Fibroblast of the aortic adventitia (primary cell): ENCODE measurements at places on chromosomes 2 and 18. TPM values are rescaled to one million over a fixed set of nuclear protein-coding genes. Genes with fewer than 3 reads are reported as not detected.

GRCh38 chr2:27280826-27281225 is 1.4 kb upstream of the TRIM54 start:
- no peak for DNase-seq

Gene COL5A2
- total RNA-seq = 133 and 671 TPM in 2 replicates

- no peak for DNase-seq
Measured at GRCh38 chr18:60493066-60493465, 120.5 kb upstream of the MC4R start.

- DNase-seq = no peak
Measured at GRCh38 chr18:50097702-50098101, 97.2 kb downstream of the MYO5B start.

Gene POLR1A
- 29.4 and 43.1 TPM in 2 replicates for total RNA-seq

DNA sequence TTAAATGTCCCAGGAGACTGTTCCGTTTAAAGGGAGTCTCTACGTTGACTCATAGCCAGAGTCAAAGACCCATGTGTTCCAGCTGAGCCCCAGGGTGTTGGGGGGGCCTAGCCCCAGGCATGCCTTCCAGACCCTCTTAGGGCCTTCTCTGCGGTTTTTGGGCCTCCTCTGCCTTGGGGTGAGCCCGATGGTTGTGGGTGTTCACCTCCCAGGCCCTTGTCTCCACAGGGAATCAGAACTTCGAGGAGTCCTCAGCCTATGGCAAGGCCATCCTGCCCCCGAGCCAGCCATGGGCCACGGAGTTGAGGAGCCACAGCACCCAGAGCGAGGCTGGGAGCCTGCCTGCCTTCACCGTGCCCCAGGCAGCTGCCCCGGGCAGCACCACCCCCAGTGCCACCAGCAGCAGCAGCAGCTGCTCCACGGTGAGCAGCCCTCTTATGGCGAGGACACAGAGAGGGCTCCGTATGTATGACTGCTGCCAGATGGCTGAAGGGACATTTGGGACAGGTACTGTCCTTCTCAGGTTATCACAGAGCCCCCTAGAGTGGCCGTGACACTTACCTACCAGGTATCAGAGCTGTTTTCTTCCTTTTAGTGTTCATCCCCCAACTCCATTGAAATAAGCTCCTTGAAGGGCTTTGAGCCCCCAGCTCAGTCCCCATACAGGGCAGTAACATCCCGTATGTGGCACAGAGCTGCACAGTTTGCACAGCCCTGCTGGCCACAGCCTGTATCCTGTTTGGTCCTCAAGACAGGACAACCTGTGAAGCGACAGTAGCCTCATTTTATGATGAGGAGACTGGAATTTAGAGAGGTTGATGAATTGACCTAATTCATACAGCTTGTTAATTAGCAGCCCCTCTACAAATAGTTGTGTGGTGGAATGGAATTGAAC is 80.7 kb downstream of the EPAS1 start:
- DNase-seq = no peak

Gene ALKAL2
- total RNA-seq = 1.3 TPM in 1 of 2 replicates, not detected in the other

DNA sequence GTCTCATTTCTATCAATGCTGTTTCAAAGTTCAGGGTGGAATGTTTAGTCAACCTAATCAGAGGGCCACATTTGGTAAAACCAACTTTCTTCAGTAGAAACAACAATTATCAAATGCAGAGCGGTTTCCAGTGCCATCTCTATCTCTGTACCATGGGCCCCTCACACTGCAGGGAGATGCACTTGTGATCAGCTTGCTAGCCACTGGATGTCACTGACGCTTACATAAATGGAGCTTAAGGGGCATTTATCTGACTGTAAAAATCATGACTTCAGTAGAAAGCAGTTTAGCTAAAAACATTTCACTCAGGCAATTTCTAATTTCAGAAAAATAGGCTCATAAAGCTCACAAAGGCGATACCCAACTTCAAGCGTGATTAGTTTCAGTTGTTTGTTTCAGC is 678.0 kb downstream of the ZEB2 start:
- peak; percentile 43 for DNase-seq

Gene DYSF
- total RNA-seq = 0.18 and 1.2 TPM in 2 replicates

DNA sequence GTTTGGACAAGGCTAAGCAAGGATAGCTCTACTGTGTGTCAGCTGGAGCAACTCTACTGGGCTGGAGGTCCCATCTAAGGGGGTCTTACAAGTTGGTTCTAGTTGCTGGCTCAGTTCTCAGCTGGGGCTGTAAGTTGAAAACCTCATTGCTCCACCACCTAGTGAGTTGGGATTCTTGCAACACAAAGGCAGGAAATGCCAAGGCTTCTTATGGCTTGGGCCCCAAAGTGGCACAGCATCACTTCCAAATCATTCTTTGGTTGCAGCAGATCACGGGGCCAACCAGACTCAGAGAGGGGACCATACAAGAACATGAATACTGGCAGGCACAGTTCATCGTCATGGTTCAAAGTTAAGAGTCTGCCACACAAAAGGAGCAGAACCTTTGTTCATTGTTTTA is 332.7 kb downstream of the LRRTM1 start:
- no peak for DNase-seq

Gene PDCD1
- not detected in 2 replicates for total RNA-seq

DNA sequence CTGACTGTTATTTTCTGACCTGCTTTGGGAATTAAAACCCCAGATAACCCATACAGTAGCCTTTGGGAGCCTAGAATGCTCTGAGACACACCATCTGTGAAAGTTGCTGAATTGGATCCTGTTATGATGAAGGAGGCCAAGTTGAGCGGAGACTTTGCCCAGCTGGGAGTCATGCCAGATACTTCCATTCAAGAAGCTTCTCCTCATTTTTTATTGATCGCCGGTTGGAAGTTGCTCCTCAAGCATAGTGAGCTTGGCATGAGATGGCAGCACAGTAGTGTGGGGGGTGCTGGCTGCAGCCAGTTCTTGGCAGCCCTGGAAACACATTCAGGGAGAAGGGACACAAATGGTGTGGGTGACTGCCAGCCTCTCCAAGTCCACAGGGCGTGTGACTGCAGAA is 270.7 kb upstream of the NRP2 start:
- peak; percentile 60 for DNase-seq

- DNase-seq = no peak
Measured at GRCh38 chr2:53854678-53855077, 5.1 kb downstream of the GPR75 start.

- no peak for DNase-seq
Measured at GRCh38 chr2:25635797-25636196, 37.6 kb downstream of the DTNB start.

DNA sequence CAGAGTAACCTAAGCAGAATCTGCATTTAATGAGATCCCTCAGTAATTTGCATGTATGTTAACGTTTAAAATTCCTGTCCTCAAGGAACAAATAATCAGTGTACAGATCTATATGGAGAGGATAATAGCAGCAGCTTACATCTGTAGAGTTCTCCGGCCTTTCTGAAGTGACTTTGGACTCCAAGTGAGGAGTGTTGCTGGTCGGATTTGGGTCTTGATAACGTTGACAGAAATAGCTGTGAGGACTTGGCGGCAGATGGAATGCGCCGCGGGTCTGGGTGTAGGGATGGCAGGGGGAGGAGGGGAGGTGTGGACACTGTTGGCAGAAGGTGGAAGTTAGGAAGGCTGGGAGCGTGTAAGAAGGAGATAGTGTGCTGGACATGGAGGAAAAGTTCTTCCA is 170.9 kb upstream of the GATA6 start:
- DNase-seq = no peak

DNA sequence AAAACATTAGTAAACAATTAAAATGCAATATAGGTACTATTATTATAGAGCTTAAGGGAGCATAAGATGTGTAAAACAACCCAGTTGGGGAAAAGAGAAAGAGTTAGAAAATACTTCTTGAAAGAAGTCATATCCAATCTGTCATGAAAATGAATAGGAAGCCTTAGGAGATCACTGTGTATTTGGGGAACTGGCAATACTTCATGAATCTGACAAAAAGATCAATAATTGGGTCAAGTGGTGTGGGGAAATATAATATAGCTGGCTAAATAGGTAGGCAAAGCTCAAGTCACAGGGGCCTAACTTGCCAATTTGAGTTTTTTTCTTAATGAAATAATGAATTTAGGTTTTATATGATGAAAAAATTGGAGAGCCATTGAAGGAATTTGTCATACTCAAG is 14.4 kb downstream of the DNAJC10 start:
- no peak for DNase-seq

DNA sequence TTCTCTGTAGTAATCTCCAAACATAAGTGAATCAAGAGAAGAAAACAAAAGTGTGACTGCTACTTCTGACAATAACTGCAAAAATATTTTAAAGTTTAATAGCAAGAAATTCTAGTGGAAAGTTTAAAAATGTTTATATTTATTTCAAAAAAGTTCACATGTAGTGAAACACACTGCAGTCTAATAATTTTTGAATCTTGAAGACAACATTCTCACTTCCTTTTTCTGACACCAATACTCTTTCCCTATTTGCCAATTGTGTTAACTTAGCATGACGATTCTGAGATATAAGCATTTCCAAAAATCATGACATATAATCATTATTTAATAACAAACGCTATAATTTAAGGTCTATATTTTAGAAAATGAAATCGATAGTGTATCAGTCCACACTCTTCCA is 429.1 kb upstream of the PKDCC start:
- no peak for DNase-seq

DNA sequence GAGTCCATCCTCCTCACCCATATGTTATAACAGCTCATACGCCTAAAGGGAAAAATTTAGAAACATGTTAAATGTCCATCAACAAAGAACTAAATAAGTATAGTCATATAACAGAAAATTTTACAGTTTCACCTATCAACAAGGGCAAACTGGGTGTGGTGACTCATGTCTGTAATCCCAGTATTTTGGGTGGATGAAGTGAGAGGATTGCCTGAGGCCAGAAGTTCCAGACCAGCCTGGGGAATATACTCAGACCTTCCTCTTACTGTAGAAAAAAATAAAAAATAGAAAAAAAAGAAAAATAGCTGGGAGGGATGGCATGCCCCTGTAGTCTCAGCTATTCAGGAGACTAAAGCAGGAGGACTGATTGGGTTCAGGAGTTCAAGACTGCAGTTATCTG is 48.3 kb upstream of the GULP1 start:
- no peak for DNase-seq

GRCh38 chr2:71880846-71881610 is 266.6 kb downstream of the CYP26B1 start:
- DNase-seq = peak; percentile 79
